Activated CD4-positive, alpha-beta T cell treated with anti-CD3 and anti-CD28 coated beads, Interleukin-10, Interleukin-2, amounts not matched to agents 100 ng/mL and 50 ng/mL, durations not matched to agents 16 hours and 8 hours (primary cell): ENCODE measurements at places on chromosomes 3 and 15.

DNA sequence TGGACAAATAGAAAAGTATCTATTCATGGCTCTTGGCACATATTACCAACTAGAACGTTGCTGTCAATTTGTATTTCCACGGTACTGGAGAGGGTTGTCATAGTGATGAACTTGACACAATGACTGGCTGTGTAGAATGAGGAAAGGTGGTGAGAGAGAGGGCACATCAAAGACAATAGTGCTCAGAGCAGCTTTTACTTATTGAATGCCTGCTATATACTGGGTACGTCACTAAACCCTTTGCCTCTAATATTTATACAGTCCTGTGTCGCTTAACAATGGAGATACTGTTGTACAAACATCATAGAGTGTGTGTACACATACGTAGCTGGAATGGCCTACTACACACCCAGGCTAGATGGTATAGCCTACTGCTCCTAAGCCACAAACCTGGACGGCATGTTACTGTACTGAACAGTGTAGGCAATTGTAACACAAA is 8.3 kb downstream of the TMPRSS7 start:
- no peak for DNase-seq

DNA sequence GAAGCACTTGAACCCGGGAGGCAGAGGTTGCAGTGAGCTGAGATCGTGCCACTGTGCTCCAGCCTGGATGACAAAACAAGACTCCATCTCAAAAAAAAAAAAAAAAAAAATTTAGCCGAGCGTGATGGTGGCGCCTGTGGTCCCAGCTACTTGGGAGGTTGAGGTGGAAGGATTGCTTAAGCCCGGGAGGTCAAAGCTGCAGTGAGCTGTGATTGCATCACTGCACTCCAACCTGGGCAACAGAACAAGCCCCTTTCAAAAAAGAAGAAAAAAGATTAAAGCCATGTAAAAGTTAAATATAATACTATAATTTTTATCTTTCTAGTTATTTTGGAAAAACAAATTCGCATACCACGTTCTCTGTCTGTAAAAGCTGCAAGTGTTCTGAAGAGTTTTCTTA is 61.9 kb upstream of the SKIL start:
- DNase-seq, result no peak

DNA sequence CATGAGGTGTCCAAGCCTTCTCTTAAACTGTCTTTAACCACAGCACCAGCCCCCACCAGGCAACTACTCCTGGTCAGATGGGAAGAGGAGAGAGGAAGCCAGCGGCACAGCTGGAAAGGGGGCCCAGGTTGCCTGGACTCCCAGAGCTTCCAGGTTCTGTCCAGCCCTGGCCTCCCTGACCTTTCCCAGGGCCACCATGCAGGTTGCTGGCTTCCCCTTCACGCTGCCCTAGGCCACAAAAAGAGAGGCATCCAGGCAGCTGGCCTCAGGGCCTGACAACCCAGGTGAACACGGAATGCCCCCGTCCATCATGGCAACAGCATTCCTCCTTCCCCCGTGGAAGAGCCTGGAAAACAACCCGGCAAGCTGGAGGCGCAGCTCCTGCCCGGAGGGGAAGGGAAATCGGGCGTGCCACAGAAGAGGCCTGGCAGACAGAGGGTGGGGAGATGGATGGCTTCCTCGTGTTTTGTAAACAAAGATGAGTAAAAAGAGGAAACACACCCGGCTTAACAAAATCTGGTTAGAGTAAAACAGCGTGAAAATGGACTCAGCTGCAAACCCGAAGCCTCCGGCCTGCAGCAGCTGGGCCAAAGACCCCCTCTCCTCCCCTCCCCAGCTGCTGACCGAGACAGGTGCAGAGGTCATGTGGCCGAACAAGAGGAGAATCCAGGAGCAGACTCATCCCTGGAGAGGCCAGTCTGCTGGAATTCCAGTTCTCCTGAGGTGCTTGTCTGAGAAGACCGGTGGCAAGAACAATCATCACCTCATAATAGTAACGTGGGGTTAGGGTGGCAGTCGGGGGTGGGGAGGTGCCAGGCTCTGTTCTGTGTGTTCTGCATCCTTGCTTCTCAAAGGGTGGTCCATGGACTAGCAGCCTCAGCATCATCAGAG is 15.5 kb downstream of the BMF start:
- DNase-seq, result no peak

DNA sequence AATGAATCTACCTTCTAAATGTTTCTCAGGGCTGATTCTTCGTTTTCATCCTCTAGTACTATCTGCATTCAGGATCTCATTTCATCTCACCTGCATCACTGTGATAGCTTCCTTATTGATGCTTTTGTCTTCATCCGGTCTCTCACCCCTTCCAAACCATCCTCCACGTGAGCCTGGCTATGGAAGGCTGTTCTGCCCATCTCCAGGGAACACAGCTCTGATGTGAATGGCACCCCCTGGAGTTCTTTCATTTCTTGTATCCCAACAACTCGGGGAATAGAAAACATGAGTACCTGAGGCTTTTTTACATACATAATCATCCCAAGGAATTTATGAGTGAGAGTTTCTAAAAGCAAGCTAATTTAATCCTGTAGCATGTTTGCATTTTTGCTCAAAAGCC is 8.8 kb upstream of the DPPA4 start:
- no peak for DNase-seq

- DNase-seq, result peak; percentile 77
Observed at GRCh38 chr3:187799942-187800641, 54.8 kb upstream of the BCL6 start.

- DNase-seq, result no peak
Observed at GRCh38 chr3:81245501-81245900, 515.9 kb downstream of the GBE1 start.

DNA sequence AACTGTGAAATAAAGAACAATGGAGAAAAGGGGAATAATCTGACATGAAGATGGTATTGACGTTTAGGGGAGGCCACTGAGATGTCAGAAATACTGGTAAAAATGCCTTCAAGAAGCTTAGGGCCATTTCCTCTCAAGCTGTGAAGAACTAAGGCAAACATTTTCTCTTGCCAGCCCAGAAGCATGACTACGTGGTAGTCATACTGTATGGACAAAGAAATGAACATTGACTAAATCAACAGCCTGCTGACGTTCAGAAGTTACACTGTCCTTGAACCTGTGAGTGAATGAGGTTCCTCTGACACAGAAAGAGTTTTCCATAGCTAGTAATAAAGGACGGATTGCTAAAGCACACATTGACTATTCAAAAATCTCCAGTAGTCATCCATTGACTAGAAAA is 121.0 kb downstream of the P3H2 start:
- DNase-seq, result no peak

DNA sequence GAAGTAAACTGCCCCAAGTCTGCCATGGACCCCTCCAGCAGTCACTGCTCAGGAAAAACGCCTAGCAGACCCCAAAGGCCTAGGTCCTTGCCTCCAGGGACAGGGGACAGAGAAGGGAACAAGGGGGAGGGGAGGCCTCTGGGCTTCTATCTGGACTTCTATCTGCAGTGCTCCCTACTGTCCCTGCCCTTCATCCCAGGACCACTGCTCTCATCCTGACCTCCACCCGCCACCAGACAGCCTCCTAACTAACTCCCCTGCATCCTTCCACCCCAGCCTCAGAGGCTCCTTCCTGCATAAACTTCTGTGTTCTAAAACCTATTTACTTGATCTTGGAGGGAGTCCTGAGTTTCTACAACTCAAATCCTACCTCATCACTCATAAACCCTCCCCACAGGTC is 25.4 kb downstream of the SEMA7A start:
- DNase-seq, result no peak

GRCh38 chr15:65258375-65259262 is 28.1 kb downstream of the PARP16 start:
- no peak for DNase-seq

DNA sequence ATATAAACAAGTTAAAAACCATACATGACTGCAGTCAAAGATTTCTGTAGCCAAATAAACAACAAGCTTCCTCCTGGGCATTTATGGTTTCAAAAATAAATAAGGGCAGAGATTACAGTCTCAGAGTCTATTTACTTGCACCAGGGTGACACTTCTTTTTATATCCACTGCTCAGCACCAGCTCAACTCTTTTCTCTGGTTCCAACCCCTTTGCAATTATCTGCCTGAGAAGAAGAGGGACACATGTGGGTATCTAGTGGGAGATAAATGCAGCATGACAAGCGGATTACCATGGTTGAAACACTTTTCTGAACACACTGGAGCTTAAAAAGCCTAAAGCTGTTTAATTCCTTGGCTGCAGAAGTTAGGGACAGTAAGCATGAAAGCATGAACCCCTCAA is 311.5 kb downstream of the CNTN3 start:
- no peak for DNase-seq

GRCh38 chr15:64029633-64030032 is 16.7 kb downstream of the DAPK2 start:
- no peak for DNase-seq

- DNase-seq, result no peak
Observed at GRCh38 chr3:133896002-133896761, 500 bp upstream of the RAB6B start.

DNA sequence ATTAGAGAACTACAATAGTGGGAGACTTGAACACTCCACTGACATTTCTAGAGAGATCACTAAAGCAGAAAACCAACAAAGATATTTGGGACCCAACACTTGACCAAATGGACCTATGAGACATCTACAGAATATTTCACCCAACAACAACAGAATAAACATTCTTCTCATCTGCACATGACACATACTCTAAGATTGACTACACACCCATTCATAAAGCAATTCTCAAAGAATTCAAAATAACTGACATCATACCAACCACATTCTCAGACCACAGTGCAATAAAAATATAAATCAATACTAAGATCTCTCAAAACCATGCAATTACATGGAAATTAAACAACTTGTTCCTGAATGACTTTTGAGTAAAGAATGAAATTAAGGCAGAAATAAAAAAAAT is 473.7 kb downstream of the LPP start:
- peak; percentile 8 for DNase-seq

GRCh38 chr15:59266028-59266427 is 59.4 kb downstream of the LDHAL6B start:
- no peak for DNase-seq

DNA sequence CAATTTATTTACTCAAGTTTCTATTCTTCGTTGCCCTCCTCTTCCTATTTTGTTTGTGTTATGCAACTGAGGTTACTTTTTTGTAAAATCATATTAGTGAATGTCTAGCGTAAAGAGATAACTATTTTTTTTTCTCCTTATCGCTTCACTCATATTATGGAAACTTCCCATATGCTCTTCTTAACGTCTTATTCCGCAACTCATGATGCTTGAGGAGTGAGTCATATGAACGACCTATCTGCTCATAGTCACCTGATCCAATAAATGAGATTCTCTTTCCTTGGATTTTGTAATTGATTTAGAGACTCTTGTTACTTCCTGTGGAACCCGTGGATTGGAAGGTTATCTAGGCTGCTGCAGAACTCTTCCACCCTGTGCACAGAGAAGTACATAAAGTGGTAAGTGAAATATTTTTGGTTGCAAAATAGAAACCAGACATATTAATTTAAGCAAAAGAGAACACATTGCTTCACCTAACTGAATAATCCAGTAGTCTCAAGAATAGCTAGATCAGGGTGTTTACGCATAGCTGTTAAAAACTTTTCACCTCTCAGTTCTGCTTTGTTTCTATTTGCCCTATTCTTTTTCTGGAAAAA is 719.3 kb upstream of the SGO1 start:
- no peak for DNase-seq

DNA sequence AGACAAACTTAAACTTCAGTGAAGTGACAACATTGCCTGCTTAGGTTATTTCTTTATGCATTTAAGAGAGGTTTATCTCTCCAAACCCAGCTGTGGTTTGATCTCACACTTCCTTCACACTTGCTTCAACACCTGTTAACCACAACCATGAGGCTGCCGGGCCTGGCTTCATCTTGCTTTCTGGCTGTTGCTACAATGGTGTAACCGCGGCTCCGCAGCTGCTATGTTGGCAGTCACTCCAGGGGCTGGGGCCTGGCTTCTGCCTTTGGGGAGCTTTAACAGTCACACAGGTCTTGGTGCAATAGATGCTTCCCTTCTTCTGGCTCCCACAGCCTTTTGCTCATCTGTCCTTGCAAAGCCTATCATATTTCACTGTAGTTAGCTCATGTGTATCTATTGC is 72.9 kb upstream of the MNS1 start:
- peak; percentile 45 for DNase-seq

DNA sequence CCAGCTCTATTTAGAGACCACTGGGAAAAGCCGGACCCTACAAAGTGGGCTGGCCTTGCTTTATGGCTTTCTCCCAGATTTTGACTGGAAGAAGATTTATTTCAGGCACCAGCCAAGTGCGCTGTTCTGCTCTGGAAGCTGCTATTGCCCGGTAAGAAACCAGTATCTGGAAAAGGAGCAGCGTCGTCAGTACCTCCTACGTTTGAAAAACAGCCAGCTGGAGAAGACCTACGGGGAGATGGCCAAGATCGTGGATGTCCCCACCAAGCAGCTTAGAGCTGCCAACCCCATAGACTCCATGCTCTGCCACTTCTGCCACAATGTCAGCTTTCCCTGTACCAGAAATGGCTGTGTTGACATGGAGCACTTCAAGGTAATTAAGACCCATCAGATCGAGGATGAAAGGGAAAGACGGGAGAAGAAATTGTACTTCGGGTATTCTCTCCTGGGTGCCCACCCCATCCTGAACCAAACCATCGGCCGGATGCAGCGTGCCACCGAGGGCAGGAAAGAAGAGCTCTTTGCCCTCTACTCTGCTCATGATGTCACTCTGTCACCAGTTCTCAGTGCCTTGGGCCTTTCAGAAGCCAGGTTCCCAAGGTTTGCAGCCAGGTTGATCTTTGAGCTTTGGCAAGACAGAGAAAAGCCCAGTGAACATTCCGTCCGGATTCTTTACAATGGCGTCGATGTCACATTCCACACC is 60.9 kb downstream of the PXYLP1 start:
- DNase-seq, result no peak

DNA sequence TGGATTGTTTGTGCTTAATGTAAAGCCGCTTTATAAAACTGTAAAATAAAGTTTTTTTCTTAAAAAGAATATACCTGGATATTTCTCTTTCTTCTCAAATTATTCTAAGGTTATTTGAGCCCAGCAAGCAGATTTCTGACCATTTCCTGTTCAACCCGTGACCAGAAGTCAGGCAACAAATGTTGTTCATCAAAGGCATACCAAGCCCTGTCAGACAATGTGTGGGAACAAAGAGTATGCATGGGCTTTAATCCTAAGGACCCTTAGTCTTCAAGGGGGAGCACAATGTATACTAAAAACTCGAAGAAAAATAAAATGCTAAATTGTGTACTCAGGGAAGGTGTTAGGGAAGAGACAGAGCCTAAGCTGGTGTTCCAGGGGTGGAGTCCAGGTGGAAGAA is 26.6 kb upstream of the PAQR5 start:
- DNase-seq, result no peak

DNA sequence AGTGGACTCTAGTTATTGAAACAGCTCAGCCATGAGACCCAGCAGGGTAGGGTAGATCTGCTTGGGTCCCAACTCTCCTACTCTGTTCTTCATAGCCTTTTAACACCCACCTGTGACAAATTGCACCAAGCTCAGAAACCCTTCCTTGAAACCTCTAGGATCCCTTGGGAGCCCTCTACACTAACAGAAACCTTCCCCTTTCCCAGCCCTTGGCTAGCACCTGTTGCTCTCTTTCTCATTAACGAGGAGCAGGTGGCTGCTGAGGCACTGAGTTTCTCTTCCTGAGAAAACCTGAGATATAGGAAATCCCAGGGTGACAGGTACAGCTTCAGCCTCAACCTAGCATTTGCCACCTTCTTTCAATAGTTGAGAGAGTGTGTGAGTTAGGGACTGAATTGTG is 88.3 kb upstream of the CLSTN2 start:
- no peak for DNase-seq
